ENCODE measurements at places on chromosomes 6 and 20.

- no peak for DNase-seq
These were observed 64.7 kb downstream of the PKHD1 start for GRCh38 chr6:52022675-52023074.

GRCh38 chr6:47169785-47170616 is 127.9 kb upstream of the ADGRF1 start:
- no peak for DNase-seq

DNA sequence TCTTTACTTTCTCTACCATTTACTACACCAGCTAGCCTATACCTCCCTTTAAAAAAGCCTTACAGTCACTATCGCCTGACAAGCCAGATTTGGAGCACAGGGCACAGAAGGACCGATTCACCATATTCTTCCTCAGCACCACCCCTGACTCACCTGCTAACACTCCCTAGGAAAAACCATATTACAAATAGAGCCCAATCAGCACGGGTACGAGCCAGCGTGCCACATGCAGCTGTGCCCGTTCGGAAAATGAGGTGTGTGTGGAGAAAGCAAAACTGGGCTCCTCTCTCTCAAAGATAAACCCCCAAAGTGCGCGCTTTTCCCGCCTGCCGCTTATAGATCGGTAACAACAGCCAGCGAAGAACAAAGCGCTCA is 1.2 kb downstream of the SYNCRIP start:
- DNase-seq: peak; percentile 22

DNA sequence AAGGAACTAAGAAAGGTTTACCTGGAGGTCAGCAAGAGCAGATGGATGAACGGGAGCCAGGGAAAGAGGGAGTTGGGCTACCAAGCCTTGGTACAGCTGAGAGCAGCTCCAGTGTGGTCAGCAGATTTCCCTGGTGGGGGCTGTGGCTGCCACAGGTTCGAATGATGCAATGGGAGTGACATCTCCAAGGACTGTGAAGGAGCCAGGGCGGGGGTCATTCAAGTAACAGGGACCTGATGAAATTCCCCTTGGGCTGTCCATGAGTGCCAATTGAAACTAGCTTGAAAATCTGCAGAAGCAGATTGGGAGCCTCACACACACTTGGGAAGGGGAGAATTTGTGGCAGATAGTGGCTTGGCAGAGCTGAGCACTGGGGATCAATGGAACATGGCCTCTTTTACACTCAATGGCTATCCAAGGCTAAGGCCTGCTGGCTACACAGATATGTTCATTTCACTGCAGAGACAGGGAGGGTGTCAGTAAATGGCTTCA is 247.0 kb upstream of the ECI2 start:
- DNase-seq: no peak

DNA sequence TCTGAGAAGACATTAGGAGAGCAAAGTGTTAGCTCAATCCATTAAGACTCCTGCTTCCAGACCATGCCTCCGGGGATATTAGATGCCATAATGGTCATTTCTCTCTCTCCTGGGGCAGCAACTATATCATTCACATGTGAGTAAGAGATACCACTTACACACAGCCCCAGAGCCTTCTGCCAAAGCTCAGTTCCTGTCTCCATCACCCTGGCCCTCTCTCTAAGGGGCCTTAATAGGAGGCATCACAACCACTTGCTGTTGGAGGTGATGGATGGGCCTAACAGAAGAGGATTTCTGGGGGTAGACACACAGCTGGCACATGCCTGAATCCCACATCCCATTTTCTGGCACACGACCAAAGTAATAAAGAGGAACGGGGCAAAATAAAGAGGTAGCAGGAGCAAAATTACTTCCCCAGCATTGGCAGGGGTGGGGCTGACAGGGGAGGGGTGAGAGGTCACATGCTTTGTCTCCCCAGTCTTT is 34.0 kb upstream of the VSTM2L start:
- no peak for DNase-seq

GRCh38 chr6:121222656-121223055 is 111.6 kb downstream of the TBC1D32 start:
- no peak for DNase-seq

DNA sequence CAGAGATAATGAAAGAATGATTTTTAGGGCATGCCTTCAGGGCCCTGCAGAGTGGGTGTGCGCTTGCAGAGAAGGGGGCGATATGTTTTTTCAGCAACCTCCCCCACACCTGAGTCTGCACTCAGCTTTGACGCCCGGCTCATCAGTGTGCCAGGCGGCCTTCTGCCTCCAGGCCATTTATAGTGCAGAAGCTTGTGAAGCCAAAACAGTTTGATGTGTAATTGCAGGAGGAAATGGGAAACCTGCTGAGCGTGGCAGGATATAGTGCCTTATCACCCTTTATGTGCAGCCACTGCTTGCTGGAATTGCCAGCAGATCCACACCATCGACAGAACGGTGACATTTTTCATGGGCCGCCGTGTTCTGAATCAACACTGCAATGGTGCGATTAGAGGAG is 178.2 kb downstream of the CDH4 start:
- DNase-seq: no peak

GRCh38 chr20:20211988-20212518 is 155.9 kb upstream of the INSM1 start:
- DNase-seq: no peak

- no peak for DNase-seq
These were observed 23.2 kb downstream of the GATA5 start for GRCh38 chr20:62452475-62453095.

DNA sequence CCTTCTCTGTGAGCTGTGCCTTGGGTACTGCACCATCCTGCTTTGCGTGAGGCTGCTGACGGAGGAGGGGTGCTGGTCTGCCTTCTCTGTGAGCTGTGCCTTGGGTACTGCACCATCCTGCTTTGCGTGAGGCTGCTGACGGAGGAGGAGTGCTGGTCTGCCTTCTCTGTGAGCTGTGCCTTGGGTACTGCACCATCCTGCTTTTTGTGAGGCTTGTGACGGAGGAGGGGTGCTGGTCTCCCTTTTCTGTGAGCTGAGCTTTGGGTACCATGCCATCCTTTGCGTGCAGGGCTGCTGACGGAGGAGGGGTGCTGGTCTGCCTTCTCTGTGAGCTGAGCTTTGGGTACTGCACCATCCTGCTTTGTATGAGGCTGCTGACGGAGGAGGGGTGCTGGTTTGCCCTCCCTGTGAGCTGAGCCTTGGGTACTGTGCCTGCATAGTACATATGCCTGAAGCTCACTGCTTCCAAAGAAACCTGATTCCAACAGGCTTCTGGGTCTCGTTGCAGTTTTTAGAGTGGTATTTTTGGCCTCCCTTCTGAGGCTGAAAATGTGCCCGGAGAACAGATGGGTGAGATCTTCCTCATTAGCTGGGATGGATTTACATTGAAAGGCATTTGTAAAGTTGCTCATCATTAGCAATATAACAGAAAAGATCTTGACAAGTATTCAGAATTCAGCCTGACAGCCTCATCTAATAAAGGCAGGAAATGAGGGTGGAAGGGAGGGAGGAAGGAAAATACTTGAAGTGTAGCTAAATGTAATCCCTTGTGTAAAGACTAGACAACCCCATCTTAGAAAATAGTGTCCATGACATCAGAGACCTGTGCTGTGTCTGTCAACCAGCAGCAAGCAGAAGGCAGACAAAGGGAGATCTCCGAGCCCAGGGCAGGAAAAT is 46.8 kb upstream of the UNC93A start:
- DNase-seq: no peak

DNA sequence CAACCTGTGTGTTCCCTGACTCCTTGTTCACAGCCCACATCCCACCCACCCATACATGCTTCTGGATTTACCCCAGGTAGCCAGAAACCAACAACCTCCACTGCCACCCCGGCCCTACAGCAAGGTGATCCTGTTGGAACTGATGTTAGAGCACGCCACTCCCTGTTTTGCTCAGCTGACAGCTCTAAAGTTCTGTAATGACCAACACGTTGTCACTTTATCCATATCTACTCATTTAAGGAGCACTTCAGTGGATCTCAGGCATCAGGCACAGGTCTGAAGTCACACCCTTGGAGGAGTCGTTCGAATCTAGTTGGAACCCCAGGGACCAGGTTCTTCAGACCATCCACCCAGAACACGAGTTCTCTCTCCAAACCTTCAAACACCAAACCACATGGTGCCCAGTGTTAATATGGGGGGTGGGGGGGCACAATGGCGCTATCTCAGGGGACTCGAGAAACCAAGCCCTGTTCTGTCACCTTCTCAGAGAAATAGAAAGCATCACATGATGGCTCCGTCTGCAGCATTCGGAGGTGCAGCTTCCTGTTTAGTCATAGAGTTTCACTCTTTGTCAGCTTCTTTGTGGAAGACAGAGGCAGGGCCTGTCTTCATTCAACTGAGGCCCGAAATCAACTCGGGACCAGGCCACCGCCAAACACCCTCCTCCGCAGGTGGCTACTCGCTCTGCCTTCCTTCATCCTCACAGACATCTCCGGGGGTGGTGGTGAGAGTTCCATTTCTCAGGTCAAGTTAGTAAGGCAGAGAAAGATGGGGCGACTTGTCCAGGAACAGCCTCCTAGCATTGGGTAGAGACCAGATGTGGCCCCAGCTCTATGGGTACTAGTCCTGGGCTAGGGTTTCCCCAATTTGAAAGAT is 142.2 kb downstream of the NFATC2 start:
- DNase-seq: peak; percentile 73

DNA sequence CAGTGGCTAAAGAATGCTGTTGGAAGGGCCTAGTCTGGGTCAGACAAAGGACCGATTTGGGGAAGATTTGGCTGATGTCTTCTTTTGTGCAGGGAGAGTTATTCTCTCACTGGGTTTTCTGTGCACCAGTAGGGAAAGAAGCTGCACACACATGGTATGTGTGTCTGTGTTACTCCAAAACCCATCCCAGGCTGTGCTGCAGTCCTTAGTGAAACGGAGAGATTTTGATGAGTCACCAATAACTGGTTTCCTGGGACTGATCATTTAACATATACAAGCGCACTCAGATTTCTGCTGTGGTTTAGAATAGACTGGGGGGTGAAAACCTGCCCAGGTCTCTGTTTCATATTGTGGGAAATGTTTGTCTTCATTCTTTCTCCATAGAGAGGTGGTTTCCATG is 1049.8 kb downstream of the KIF16B start:
- no peak for DNase-seq

GRCh38 chr20:63606686-63607085 is 20.2 kb downstream of the GMEB2 start:
- DNase-seq: no peak

DNA sequence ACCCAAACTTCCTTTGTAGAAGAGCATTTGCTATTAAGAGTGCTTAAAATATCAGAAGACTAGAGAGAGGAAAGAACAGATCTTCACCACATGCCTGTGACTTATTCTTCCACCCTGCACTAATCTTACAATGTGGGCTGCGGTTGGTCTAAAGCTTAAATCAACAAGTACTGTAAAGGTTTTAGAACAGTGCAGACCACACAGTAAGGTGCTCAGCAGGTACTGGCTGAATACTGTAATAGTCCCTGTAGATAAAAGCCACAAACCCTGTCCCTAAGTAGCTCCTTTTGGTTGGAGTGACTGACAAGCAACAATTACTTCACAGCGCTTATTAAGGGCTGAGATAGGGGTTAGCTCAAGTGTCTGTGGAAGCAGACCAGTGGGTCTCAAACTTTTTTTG is 972 bp upstream of the PHF3 start:
- no peak for DNase-seq

Data from activated CD4-positive, alpha-beta T cell treated with anti-CD3 and anti-CD28 coated beads, Interleukin-2, amount 50 U/mL, for 24 hours (primary cell).